ENCODE measurements at places on chromosomes 16 and 17.

DNA sequence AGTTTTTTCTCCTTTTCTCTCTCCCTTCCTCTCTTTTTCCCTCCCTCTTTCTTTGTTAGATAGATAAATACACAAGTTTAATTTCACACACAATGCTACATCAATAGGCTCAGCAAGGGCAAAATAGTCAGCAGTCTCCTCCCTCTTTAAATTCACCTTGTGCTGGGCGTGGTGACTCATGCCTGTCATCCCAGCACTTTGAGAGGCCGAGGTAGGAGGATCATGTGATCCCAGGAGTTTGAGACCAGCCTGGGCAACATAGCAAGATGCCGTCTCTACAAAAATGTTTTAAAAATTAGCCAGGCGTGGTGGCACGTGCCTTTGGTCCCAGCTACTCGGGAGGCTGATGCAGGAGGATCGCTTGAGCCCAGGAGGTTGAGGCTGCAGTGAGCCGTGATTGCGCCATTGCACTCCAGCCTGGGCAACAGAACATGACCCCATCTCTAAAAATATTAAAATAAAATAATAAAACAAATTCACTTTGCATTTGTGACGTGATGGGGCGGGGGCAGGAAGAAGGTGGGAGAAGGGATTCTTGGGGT lies 27.4 kb downstream of the IL21R start:
- DNase-seq = no peak

DNA sequence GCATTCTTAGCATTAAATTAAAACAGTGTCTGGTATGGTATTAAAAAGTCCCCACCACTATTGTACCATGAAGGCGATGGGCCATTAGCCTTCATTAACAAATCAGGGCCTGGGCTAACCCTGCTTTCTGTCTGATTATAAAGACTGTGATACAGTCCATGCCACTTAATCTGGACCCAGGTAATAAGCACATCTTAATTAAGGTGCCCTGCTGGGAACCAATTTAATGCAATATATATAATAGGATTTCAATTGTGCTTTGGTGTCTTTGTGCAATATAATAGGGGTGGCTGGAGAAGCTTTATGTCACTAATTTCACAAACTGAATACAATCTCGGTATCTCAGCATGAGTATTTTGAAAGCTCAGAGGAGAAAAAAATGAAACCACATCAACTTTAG lies 64.4 kb upstream of the CDH8 start:
- DNase-seq = no peak

DNA sequence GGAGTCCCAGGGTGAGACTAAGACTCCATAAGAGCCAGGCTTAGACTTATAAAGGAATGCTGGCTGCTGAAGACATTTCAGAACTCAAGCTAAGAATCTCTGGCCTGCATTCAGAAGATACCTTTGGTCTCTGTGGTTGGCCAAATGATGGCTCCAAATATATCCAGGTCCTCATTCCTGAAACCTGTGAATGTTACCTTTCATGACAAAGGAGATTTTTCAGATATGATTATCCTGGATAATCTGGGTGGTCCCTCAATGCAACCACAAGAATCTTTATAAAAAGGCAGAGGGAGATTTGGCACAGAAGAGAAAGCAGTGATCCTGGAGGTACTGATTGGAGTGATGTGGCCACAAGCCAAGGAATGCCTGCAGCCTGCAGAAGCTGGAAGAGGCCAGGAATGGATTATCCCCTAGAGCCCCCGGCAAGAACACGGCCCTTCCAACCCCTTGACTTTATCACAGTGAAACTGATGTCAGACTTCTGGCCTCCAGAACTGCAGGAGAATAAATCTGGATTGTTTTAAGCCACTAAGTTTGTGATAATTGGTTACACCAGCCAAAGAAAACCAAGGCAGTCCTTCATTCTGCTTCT lies 253.3 kb downstream of the SLC39A11 start:
- DNase-seq = no peak

DNA sequence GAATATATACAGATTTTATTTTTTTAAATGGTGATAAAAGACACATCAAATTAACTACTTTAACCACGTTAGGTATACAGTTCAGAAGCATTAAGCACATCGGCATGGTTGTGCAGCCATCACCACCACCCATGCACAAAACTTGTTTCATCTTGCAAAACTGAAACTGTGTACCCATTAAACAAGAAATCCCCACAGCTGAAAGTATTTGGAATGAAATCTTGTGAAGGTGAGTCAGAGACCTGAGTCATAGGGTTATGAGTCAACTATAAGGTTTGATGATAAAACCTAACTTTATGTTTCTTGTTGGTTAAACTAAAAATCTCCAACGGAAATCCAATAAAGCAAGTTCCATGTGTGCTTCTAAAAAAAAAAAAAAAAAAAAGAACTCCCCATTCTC lies 561.6 kb upstream of the PSMD7 start:
- DNase-seq = no peak

DNA sequence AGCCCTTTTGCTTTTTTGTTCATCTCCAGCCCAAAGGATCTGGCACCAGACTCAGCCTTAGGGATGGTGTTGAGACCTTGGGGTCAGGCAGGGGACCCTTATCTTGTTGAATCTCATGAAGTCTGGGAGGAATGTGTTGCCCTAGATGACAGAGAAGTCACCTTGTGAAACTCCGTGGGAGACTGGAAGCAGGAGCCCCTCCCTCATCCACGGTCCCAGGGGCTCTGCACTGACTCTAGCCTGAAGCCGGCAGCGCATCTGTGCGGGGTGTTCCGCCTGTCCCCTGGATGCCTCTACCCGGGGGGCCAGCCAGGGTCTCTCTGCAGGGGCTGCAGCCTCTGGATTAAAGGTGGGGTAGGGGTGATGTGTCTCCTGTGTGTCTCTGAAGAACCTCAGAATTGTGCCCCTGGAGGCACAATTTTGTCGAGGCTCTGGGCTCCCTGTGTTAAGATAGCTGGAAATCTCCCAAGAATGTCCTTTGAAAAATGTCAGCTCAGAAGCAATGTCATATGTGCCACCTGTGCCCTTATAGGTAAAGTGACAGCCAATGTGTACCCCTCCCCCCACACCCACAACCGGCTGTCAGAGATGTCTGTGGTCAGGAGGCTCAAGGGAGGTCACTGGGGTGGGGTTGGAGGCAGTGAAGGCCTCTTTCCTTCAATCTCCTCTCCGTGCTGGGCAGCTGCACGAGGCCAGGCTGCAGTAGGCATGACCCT lies 32.1 kb upstream of the CDC42EP4 start:
- no peak for DNase-seq

GRCh38 chr17:40563220-40564052 lies 1.8 kb downstream of the CCR7 start:
- DNase-seq = peak; percentile 1

DNA sequence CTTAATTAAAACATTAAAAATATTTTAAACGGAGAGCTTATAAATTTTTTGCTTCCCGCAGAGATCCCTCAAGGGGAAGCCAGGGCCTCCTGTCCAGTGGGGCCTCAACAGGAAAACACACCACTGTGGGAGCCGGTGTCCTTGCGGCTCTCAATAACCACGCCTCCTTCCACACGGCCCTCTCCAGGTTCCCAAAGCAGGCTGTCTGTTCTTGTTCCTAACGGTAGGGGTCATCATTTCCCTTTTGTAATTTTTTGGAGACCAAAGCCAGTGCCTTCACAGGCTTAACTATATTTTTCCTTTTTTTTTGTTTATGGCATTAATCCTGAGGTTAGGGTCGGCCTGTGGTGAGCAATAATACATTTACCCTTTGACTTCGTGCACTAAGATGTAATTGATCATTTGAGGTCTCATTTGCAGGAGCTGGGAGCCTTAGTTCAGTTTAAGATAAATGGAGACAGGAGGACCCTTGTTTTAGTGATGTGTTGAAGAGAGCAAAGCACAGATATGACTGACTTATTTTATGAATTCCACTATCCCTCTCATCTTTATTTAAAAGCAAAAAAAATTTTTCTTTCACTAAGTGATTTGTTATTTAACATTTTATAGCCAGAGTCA lies 77.5 kb upstream of the N4BP1 start:
- peak; percentile 71 for DNase-seq

DNA sequence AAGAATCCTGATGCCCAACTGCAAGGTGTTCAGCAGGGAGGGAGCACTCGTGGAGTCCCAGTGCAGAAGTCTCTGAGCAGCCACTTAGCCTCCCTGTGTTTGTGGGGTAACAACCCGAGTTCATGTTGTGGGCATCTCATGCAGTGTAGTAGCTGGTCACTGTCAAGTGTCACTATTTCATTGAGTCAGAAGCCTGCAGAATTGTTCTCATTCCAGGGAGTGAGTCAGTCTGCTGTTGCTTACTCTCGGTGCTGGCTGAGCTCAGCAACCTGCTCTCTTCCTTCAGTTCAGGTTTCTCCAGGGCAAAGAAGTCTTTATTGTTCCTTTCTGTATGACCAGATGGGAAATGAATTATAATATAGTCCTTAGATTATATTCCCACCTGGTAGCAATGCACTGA lies 24.1 kb downstream of the HMOX2 start:
- DNase-seq = no peak

- no peak for DNase-seq
Measured at GRCh38 chr17:32912218-32912897, 15.6 kb upstream of the TMEM98 start.

- DNase-seq = peak; percentile 18
Measured at GRCh38 chr17:62995377-62995885, 29.4 kb downstream of the TANC2 start.

DNA sequence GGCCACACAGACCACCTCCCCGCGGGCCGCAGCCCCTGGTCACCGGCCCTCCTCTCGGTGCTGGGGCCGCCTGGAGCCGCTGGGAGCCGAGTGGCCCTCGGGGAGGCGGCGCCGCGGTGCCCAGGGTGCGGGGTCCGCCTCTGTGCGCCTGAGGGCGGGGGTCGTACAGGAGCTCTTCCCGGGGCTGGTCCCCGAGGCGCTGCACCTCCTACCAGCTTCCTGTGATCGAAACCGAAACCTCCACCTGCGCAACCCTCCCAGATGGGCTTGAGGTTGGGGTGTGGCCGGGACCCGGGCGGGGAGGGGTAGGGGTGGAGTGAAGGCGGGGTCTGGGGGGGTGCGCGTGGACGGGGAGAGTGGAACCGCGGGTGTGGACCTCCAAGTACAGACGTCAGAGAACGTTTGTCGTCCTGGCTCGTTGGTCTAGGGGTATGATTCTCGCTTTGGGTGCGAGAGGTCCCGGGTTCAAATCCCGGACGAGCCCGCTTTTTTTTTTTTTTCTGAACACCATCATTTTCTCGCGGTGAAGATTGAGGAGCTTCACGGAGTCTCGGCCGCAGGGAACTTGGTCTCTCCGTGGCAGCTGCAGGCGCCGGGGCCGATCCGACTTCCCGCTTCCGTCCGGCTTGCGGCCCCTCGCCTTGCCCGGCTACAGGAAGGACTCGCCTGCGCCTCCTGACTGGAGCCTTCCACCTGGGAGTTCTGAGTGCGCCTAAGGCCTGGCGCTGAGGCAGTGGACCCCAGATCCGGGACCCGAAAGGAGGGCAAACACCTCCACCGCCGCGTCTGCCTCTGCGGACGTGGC lies 23.9 kb downstream of the ZNF213 start:
- peak; percentile 69 for DNase-seq

- DNase-seq = no peak
Measured at GRCh38 chr17:66375121-66375520, 72.7 kb downstream of the PRKCA start.

DNA sequence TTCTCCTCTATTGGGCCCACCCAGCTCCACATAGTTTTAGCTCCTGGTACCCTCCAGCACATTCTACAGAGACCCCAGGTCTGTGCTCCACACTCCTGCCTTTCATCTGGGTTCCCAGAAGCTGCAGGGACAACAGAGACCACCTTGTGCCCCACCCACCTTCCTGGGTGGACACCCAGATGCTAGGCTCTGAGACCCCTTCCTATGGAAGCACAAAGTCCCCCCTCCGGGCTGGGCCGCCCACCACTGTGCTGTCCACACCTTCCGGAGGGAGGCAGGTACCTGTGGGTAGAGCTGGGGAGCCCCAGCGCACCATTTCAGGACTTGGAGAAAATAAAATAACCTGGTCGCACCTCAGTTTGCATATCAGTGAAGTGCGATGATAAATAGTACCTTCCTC lies 224.9 kb upstream of the FOXF1 start:
- no peak for DNase-seq

- DNase-seq = peak; percentile 98
Measured at GRCh38 chr17:7857713-7858521, at the start of gene CYB5D1. Gene CYB5D1 (plus strand): TSS chr17:7858003. CDS start chr17:7858135, 132 bp downstream.

DNA sequence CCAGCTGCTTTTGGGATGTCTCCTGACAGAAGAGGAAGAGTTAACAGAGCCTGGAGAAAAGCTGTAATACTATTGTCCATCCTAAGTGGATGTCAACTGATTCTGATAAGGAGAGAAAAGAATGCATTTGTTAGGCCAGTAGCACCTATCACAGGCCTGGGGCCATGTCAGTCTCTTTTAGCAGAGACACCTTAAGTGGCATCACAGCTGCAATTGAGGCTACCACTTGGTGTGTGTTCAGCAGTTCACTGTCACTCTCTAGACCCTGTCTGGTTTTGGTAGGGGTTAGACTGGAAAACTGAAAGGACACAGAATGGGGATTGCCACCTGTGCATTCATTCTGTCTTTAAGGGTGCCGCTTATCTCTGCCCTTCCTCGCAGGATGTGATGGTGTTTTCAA lies 42.0 kb downstream of the PSMD12 start:
- no peak for DNase-seq

GRCh38 chr16:52544703-52545102 lies 2.2 kb downstream of the TOX3 start:
- peak; percentile 12 for DNase-seq

- no peak for DNase-seq
Measured at GRCh38 chr17:55794725-55795482, 44.1 kb downstream of the PCTP start.

DNA sequence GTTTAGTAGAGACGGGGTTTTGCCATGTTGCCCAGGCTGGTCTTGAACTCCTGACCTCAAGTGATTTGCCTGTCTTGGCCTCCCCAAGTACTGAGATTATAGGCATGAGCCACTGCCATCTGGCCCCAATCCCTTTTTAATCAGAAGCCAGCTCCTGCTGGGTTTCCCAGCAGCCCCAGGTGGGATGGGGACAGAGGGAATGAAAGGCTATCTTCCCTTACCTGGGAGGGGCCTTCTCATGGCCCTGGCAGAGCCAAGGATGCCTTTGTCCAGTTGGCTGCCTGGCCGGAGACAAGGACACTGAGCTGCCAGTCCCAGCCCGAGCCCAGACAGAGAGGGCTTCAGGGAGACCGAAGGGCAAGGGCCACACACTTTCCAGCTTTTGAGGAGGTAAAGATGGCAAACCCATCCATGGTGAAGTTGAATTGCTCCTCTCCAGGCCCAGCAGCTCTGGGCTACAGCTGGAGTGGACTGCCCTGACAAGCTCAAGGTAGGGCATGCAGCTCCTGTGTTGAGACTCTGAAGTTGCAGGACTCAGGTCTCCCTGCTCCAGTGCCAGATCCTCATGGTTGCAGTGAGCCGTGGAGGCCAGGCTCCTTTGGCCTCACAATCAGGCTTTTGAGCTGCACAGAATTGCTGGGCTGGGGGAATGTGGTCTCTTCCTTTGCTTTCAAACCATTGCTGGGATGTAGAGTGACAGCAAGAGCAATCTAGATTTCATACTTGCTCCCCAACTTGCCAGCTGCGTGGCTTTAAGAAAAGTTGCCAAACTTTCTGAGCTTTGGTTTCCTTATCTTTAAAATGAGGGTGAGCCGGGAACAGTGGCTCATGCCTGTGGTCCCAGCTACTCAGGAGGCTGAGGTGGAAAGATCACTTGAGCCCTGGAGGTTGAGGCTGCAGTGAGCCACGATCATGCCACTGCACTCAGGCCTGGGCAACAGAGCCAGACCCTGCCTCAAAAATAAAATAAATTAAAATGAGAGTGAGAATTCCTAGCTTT lies 44.5 kb upstream of the IL34 start:
- DNase-seq = no peak

All from SK-N-DZ (cell line).